ENCODE measurements at places on chromosomes 5 and 9.
A peak's percentile ranks its signal among the peaks of the same experiment; 100 is the strongest.

DNA sequence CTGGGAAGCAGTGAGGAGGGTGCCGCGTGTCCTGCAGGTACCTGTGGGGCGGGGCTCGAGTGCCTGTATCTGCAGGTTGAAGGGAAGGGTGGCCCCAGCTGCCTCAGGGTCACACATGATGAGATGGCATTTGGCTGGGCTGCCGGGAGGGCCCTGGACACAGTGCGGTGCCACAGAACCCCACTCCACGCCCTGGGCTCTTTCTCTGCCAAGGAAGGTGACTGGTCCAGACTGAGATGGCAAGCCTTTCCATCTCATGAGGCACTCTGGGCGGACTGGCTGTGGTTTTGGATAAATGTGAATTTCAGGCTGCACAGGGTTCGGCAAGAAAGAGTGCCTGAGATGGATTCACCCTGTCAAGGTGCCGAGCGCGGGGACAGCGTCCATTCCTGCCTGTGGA, 69.4 kb downstream of the FGF18 start:
- DNase-seq = no peak

DNA sequence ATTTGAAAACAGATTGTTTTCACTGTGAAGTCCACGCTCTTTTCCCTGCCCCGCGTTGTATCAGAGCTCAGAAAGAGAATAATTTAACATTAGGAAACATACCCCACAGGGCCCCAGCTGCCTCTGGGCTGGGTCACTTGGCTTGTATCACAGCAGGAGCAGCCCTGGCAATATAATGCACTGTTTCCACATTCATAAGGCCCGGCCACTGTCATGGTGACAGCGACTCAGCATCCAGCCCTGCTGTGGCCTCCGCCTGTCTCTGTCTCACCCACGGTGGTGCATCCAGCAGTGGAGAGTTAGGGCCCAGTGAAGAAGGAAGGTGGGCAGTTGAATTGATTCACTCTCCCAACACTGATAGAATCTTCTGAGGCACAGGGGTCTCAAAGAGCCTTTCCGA, 188.9 kb downstream of the NSG2 start:
- DNase-seq = no peak

GRCh38 chr5:173278172-173278571, 43.2 kb upstream of the NKX2-5 start:
- DNase-seq = no peak

GRCh38 chr5:54581831-54582548, 64.4 kb downstream of the SNX18 start:
- no peak for DNase-seq

GRCh38 chr5:33509036-33509435, 68.3 kb downstream of the TARS1 start:
- DNase-seq = no peak

GRCh38 chr5:148843510-148844318, 17.3 kb downstream of the ADRB2 start:
- DNase-seq = no peak

DNA sequence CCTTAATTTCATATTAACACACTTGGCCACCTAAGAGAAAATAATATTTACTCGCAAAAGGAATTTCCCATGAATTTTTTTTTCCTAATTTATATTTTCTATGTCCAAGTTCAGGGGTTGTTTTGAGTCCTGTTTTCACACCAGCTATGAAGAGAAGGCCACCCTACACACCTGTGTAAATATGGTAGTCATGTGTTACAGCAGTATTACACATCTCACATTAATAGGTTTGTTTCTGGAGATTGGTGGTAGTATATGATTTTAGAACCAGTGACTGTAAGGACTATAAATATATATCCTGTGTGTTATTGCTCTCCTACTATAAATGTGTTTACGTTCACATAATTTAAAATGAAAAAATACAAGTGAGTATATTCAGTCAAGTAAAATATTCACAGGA, 147.5 kb downstream of the PAM start:
- DNase-seq = no peak

DNA sequence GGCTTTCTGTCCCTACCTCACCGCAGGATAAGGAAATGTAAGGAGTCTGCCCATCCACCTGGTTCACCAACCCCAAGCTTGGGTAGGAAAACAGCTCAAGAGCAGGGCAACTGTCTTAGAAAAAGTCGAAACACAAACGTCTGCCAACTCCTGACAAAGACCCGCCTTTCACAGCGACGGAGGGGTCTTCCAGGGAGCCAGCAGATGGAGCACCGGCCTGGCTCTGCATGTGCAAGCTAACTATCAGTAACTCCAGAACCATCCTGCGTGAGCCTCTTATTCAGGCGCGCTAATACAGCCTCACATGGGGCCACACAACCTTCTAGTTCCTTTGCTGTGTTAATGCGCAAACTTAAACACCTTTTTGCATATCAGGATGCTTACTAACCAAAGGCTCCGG, 26.9 kb downstream of the CAMSAP1 start:
- no peak for DNase-seq

- no peak for DNase-seq
Measured at GRCh38 chr5:19790829-19791466, 197.1 kb downstream of the CDH18 start.

- no peak for DNase-seq
Measured at GRCh38 chr9:125146247-125146646, 2.9 kb upstream of the SCAI start.

- DNase-seq = no peak
Measured at GRCh38 chr5:156922207-156922792, 40.7 kb downstream of the TIMD4 start.

DNA sequence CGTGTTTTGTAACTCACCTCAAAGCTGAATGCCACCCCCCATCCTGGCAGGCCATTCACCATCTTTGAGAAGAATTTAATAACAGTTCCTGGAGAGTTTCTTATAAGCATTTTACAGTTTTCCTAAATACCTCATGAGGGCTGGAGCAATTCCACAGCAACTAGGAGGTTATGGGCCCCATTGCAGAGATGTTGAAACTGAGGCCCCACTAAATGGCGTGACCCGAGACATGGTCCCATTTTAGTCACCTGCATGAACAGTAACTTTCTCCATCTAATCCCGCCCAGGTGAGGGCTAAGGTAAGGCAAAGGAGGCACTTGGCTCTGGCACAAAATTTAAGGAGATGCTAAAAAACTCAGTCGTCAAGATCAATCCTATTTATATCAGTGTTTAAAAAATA, 77.5 kb downstream of the PPARGC1B start:
- no peak for DNase-seq

DNA sequence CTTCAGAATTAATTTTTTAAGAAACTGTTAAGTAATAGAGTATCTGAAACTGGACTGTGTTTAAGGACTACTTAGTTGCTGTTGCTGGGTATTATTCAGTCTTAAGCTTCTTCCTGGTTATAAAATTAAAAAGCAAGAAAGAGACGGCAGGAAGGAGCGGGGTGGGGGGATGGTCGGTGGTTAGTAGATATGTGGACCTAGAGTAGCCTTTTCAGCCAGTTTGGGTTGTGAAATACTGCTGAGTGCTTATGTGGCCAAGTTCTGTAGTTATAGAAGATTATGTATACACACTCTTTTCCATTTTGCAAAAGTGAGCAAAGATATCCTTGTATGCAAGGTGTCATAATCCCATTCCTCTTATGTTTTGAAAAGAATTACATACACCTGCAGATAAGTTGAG, 28.5 kb downstream of the TRIO start:
- DNase-seq = no peak

- peak; percentile 67 for DNase-seq
Measured at GRCh38 chr5:181223729-181224389, 778 bp downstream of the TRIM41 start.

GRCh38 chr5:175551266-175551665, 72.9 kb downstream of the SFXN1 start:
- DNase-seq = no peak

DNA sequence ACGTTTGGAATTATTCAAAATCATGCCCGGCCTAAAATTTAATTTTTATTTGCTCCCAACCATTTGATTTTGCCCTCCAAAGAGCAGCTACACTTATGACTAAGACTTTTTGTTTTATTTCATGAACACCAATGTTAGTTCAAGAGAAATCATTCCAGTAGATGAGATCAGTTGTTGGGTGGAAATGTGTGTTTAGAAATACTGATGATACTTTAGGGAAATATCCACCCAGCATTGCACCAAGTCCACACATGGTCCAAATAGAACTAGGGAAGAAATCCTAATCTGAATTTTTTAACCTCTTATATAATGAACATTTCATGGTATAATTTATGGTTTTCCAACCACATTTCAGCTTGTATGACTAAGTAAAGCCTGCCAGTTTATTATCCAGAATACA, 28.3 kb upstream of the GOLPH3 start:
- no peak for DNase-seq

GRCh38 chr5:23396346-23396745, 111.1 kb upstream of the PRDM9 start:
- no peak for DNase-seq

DNA sequence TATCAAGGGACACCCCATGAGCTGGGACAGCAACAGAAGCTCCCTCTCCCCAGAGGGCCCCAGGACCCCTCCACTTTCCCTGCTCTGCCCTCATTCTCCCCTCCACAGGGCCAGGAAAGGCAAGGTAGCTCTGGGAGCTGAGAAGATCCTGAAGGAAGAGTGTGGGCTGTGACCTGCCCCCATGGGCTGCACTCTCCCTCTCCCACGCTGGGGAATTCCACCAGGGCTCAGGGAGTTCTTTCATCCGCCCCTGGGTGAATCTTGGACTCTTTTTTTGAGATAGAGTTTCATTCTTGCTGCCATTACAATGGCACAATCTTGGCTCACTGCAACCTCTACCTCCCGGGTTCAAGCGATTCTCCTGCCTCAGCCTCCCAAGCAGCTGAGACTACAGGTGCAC, 73.8 kb downstream of the C9orf50 start:
- no peak for DNase-seq

GRCh38 chr5:54007827-54008777, 302.3 kb downstream of the ARL15 start:
- DNase-seq = no peak

GRCh38 chr5:110545716-110546115, 180.8 kb downstream of the TMEM232 start:
- DNase-seq = no peak

Data from stimulated activated naive CD8-positive, alpha-beta T cell treated with anti-CD3 and anti-CD28 coated beads, Interleukin-15, Interleukin-2, amounts not matched to agents 100 U/mL and 50 U/mL, for 24 hours (primary cell).